Stimulated activated CD4-positive, alpha-beta T cell treated with anti-CD3 and anti-CD28 coated beads, Interleukin-1b, Interleukin-23, amount 100 ng/mL, for 1 hour (primary cell): ENCODE measurements at places on chromosomes 16 and 17.
A peak's percentile ranks its signal among the peaks of the same experiment; 100 is the strongest.

- DNase-seq: no peak
Measured at GRCh38 chr16:86507173-86508027, 2.9 kb upstream of the FOXF1 start.

DNA sequence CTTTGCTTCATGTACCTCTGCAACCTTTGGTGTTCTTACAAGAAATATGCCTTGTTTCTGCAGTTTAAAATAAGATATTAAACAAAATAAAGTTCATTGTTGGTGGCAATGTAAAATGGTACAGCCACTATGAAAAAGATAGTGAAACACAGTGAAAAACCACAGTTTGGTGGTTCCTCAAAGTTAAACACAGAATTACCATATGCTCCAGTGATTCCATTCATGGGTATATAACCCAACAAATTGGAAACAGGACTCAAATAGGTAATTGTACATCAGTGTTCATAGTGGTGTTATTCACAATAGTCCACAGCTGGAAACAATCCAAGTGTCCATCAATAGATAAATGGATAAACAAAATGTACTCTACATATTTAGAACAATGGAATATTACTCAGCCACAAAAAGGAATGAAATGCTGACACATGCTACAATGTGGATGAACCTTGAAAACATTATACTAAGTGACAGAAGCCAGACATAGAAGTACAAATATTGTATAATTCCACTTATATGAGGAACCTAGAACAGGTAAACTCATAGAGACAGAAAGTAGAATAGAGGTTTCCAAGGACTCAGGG is 49.2 kb downstream of the CUEDC1 start:
- DNase-seq: no peak

DNA sequence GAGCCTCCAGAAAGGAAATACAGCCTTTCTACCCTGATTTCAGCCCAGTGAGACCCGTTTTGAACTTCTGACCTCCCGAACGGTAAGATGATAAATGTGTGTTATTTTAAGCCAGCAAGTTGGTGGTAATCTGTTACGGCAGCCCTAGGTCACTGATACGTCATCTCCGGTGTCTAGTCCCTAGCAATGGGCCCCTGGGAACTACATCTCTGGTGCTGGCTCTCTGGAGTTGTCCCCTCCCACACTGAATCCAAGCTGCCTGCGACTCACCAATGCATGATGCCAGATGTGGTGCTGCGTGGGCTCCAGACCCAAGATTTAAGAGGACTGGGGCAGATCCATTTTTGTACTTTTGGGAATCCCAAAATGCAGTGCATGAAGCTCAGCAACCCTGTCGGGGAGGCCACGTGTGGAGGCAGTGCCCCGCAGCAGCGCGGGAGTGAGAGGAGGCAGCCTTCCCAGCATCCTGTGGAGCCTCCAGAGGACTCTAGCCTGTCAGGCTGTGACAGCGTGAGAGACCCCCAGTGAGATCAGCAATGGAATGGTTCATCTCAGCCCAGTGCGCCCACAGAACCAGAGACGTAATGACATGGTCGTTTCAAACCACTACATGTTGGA is 43.6 kb upstream of the USP7 start:
- no peak for DNase-seq

DNA sequence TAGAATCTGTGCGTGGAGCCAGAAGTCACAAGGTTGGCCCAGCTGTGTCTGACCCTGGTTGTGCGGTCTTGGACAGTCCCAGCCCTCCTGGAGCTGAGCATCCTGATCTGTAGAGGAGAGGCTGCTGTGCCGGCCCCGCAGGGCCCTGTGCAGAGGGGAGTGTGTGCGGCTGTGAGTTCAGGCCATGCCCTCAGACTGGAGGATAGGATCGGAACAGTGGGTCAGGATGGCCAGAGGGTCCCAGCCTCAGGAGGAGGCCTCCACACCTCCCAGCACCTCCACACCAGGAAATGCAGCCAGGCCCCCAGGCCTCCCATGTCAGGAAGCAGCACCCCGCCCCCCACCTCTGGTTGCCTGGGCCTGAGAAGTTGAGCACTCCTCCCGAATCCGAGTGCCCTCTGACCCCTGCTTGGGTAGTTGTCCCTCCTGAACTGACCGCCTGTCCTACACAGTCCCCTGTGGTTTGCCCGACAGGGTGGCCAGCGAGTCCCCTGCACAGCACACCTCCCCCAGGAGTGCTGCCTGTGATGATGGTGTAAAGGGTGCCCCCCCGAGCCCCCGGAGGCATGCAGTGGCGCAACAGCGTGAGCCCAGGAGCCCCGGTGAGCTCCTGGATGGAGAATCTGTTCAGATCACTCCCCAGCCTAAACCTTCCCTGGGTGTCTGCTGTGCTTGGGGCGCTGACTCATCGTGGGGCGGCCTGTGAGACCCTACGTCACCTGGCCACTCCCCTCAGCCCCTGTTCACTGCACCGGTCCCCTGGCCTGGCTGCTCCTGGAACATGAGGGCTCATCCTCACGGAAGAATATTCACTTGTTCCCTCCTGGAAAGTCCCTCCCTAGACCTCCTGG is 285.2 kb downstream of the SEC14L1 start:
- DNase-seq: no peak

DNA sequence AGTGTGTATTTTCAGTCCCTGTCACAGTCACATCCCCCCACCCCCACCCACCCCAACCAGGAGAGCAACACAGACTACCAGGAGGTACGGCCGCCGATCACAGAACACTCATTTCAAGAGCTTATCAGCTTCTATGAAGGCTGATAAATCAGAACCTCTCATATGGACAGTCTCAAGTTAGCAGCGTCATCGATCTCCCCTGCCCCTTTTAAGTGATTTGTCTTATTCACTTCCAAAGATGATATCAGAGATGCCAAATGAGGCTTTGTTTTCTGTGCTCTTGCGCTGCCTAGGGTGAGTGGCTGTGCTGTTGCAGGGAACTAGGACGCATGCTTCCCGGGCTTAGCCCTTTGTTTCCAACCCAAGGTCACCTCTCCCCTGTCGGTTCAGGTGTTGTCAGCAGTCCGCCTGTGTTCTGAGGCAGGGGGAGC is 26.8 kb upstream of the PMFBP1 start:
- no peak for DNase-seq

DNA sequence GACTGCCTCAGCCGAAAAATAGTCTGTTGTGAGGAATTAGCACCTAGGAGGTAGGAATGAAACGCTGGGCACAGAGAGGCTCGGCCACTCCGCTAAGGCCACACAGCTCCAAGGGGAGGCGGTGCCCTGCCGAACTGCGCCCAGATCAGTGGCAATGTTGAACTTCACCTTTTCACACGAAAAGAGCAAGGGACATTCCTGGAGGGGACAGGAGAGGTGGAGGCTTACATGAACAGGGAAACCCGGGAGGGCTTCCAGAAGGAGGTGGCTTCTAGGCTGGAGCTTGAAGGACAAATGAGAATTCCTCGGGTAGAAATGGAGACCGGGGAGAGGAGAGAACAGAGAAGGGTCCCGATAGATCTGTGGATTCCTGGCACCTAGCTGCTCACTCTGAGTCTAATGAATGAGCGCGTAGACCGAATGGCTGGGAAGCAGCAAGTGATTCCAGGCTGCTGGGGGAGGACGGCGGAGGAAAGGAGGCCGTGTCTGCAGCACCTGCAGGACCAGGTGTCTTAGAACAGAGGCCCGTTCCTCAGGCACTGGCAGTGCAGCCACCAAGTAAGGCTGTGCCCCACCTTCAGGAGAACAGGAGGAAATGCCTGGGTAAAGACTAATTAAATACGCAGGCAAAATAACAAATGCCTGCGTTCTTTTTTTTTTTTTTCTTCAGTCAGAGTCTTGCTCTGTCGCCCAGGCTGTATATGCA is 722 bp upstream of the SLC38A10 start:
- DNase-seq: peak; percentile 15

DNA sequence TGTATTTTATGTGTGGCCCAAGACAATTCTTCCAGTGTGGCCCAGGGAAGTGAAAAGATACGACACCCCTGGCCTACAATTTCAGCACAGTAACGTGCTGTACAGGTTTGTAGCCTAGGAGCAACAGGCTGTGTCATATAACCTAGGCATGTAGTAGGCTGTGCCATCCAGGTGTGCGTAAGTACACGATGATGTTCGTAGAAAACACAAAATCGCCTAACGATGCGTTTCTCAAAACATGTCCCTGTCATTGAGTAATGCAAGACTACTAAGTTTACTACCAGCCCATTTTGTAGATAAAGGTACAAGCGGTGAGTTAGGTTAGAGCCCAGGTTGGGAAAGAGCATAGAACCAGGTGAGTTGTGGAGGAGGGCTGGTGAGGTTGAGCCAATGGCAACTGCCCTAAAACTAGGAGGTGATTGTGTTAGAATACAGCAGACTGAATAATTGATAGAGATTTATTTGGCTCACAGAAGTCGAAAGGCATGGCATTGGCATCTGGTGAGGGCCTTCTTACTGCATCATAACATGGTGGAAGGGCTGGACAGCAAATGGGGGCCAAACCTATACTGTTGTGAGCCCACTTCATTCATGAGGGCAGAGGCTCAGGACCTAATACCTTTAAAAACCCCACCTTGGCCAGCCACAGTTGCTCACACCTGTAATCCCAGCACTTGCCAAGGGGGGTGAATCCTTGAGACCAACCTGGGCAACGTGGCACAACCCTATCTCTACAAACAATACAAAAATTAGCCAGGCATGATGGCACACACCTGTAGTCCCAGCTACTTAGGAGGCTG is 4.2 kb downstream of the EIF1 start:
- no peak for DNase-seq
